ENCODE measurements at places on chromosomes 1 and 21.
A peak's percentile ranks its signal among the peaks of the same experiment; 100 is the strongest.

DNA sequence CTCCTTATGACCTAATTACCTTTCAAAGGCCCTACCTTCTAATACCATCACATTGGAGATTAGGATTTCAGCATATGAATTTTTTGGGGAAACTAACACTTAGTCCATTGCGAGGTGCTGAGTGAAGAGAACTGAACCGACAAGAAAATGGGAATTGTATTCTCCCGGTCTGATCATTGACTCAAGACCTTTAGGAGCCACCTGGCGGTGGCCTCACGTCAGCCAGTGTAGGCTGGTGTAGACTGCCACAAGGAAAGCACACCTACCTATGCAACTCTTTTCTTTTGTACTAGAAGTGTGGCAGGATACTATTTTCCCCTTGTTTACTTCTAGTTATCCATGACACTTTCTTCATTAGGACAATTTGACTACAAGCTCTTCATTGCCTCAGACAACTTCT is 333.5 kb upstream of the B3GALT2 start:
- ATAC-seq, result no peak

DNA sequence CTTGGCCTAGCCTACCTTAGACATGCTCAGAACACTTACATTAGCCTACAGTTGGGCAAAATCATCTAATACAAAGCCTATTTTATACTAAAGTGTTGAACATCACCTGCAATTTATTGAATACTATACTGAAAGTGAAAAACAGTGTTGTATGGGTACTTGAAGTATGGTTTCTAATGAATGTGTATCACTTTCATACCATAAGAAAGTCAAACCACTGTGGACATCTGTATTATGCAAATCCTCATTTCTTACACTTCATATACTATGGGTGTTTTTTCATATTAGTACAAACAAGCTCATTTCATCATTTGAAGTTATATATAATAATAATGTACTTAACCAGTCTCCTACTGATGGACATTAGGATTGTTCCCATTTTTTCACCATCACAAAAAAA is 41.2 kb downstream of the TDRD5 start:
- no peak for ATAC-seq

GRCh38 chr1:13892671-13893325 is 192.8 kb downstream of the PRDM2 start:
- no peak for ATAC-seq

DNA sequence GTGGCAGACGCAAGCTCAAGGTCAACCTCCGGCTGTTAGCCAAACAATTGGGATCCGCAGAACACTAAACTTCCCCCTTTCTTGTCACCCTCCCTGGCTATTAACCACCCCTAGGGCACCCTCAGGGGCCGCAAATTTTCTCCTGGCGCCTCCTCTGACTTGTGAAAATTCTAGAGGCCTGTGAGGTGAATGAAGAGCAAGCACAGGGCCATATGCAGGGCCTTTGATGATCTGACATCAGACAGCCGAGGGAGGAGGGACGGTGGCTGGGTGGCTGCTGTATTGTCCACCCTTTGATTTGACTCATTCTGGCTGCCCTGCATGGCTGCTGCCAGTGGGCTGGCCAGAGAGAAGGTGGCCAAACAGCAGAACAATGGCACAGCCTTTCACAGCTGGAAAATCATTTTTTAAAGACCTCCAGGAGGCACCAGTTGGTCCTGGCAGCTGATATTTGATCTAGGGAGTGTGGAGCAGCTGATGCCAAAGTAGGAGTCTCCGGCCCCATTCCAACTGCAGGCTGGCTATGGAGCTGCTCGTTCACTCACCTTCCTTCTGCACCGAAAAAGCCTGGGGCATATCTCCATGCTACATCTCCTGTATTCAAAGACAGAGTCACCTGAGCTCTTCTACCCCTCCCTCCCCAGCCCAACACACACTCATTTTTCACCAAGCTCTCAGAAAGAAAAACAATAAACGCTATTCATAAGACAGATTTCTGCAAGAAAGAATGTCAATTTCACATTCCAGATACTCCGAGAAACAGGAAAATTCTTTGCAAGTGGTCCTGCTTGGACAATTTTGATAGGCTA is 44.9 kb upstream of the BARHL2 start:
- ATAC-seq, result no peak

- no peak for ATAC-seq
Measured at GRCh38 chr1:199510314-199510713, 517.2 kb upstream of the NR5A2 start.

DNA sequence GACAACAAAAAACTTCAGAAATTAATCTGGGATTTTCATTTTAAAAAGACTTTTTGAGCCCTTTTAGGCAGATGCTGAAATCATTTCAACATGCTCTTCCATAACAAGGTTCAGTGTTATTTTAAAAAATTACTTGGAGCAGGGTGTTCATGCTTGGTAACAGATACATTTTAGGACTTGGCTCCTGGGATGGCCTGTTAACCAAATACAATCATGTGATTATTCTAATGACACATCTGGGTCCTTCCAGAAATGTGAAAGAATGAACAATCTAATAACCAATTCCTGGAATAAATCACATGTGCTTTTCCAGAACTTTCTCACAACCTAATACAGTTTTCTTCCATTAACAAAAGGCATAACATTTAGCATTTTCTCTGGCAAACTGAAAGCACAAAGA is 379.8 kb upstream of the RUNX1 start:
- ATAC-seq, result peak; percentile 31

DNA sequence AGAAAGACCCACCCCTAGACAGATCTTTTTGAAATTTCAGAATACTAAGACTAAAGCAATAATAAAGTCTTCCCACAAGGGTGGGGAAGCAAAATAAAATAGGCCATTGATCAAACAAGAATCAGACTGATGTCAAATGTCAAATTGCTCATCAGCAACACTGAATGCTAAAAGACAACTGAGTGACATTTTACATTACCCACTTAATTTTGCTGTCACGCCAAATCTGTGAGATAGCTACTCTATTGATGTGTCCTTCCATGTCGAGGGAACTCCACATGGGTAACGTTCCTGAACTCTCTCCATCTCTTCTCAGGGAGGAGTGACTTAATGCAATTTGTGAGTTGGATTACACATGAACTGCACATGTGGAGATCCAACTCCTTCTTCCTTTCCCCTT is 271.7 kb upstream of the CAMK1G start:
- ATAC-seq, result no peak

Measured in SK-N-SH treated with all-trans-retinoic acid at 6 μM for 48 hours (cell line).